ENCODE measurements at places on chromosomes 11 and 22.

GRCh38 chr11:114915871-114916805 lies 237.8 kb downstream of the NXPE2 start:
- DNase-seq = no peak

GRCh38 chr11:9893474-9893873 lies 229.6 kb downstream of the SWAP70 start:
- DNase-seq = no peak

GRCh38 chr11:62122076-62122475 lies 1.7 kb upstream of the INCENP start:
- DNase-seq = no peak

GRCh38 chr11:68677432-68677831 lies 6.9 kb upstream of the GAL start:
- DNase-seq = no peak

- no peak for DNase-seq
These were observed 9.1 kb upstream of the SERHL2 start for GRCh38 chr22:42544686-42545085.

- no peak for DNase-seq
These were observed 37.8 kb downstream of the SCN3B start for GRCh38 chr11:123616505-123617198.

DNA sequence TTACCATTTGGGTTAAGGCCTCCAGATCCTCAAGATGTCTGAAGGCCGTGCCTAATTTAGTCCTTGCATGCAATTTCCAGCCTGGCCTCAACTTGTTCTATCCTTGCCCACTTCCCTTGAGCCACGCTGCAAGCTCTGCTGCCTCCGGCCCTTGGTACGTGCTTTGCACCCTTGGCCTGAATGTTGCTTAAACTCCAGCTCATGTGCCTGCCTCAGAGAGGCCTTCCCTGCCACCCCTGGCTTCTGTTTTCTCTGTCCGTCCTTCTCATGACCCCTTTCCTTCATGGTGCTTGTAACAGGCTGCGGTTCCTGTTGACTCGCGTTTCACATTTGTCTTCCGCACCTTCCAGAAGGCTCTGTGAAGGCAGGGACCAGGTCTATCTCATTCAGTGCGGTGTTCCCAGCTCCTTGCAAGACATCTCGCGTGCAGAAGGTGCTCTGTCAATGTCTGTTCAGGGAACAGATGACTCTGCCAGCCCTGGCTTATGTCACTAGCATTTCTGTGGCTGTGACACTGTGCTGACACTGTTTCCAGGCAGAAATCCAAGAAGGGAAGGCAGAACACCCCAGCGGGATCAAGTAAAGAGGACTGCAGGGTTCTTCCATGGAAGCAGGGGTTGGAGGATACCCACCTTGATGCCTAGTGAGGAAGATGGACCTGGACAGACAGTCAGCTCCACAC lies 61.8 kb downstream of the FBLN1 start:
- DNase-seq = no peak

DNA sequence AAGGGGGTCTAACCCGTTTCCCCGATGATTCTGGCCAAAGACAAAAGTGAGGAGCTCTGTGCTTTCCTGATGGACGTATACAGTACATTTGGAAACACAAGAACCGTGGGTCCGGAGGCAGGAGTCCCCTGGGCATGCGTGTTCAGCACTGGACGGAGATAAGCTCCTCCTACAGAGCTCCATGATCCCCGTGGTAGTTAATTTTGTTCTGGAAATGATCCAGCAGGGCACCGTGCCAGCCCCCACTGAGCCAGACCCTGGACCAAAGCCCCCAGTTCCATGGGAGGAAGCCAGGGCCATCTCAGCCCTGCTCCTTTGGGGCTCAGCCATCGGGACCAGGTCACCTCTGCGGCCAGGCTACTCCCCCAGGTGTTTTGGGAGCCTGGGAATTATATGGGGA lies 83.3 kb downstream of the TRMU start:
- no peak for DNase-seq
